Left colon (tissue), 2 donors: ENCODE measurements at places on chromosomes 3 and 15. TPM values are rescaled to one million over a fixed set of nuclear protein-coding genes. Genes with fewer than 3 reads are reported as not detected.
A peak's percentile ranks its signal among the peaks of the same experiment; 100 is the strongest.

DNA sequence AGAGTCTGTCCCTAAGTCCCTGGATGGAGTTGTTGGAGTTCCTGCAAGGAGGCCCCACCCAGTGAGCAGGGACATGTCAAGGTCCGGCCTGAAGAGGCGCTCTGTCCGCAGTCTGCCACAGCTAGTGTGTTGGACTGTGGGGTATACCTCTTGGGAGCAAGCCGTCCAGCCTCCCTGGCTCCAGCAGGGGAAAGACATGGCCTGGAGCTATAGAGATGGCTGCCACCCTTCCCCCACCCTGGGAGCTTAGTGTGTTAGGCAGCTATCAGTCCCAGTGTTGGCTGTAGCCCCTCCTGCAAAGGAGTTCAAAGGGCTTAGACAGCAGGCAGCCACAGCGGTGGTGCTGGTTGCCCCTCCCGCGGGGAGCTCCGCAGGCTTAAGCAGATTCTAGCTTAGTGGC lies 20.3 kb downstream of the IMPG2 start:
- DNase-seq: no peak

DNA sequence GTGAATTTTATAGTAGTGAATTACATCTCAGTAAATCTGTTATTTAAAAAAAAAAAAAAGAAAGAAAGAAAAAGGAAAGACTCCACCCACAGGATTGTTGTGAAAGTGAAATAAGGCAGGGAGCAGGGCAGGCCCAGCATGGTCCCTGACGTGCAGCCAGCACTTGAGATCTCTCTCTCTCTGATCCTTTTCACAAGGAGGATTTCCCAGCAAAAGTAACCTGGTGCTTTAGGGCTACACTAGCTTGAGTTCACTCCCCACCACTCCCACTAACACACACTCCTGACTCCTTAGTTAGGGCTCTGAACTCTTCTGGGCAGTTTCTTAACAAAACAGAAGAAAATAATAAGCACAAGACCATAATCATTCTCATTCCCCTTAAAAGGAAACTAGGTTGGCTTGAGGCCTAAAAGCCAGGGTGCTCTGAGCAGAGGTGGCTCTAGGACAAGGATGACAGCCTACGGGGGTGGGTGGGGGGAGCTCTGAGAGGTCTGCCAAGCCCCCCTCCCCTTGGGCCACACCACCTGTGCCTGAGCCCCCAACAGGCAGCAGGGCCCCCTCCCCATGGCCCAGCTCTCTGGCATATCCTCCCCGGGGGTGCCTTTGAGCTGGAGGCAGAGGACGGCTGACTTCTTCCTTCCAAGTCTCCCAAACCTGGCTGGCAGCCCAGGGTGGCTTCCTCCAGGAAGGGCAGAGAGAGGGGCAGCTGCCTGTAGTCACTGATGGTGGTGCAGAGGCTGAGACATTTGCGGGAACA lies 856 bp downstream of the TMEM40 start:
- peak; percentile 10 for DNase-seq

- DNase-seq: no peak
Observed at GRCh38 chr3:184652465-184652864, 59.4 kb downstream of the MAGEF1 start.

- DNase-seq: no peak
Observed at GRCh38 chr3:805326-805725, 287.5 kb upstream of the CNTN6 start.

- DNase-seq: no peak
Observed at GRCh38 chr15:101709466-101709865, 14.8 kb downstream of the TARS3 start.

DNA sequence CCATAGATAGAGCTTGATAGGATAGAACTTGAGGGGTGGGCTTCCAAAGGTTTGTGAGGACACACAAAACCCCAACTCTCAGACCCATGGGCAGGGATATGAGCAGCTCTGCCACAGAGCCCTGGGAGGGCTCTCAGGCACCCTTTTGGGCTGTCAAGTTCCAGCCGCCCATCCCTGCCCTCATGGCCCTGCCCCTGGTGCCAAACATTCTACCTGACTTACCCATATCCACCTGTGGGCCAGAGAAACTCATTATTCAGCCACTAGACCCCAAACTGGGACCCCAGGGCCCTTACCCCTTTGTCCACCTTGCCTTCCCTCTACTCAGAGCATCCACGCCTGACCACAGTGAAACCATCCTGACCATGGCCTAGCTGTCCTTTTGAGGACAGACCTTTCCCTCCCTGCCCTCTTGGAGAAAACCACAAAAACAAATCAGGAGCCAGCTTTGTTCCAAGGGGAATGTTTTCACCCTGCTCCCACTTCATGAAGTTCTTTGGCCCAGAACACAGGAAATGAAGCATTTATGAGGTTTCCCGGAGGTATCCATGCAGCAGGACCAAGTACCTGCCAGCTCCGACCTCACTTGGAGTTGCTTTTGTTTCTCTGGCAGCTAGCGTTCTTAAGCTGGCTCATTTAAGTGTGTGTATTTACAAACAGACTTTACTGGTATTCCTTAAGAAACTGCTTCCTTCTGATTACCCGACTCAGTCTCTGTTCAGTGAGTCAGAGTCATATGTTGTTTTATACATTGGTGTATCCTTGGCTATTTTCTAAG lies 34.2 kb upstream of the GALNT15 start:
- DNase-seq: no peak

- DNase-seq: no peak
Observed at GRCh38 chr3:25493786-25494185, 65.7 kb downstream of the RARB start.

GRCh38 chr3:120162400-120162799 lies 68.2 kb upstream of the GSK3B start:
- no peak for DNase-seq

GRCh38 chr15:66725464-66725785 lies 23.4 kb downstream of the SMAD6 start:
- no peak for DNase-seq

DNA sequence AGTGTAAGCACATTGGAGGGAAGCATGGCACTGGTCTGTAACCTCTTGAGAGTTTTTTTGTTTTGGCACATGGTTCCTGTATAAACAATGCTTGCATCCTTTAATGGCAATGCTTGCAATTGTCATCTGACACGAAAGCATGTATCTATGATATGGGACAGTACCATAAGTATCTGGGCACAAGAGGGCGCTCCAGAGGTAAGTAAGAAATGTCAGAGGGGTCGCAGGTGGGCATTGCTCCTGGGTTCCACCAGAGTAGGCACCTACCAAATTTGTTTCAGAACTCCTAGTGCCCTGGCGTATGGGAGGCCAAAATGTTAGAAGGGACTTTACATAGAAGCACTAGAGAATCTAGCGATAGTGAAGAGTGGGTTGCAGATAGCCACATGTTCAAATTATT lies 58.7 kb upstream of the BCHE start:
- no peak for DNase-seq

DNA sequence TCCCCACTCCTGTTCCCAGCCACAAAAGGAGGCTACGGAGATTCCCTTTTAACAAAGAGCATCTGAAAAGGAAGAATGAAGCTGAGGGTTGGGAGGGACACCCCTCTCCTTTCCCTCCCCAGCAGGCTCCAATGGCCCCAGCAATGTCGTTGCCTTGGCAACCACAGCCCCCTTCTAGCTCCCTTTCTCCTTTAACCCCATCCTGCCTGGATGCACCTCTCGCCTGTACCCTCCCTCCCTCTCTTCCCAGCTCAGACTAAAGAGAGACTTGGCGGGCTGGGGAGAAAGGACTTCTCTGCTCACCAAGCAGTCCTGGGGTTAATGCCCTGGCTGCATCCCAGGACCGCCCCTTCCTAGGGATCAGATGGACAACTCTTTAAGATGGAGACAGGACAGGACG lies 7.1 kb upstream of the RPL29 start:
- no peak for DNase-seq

DNA sequence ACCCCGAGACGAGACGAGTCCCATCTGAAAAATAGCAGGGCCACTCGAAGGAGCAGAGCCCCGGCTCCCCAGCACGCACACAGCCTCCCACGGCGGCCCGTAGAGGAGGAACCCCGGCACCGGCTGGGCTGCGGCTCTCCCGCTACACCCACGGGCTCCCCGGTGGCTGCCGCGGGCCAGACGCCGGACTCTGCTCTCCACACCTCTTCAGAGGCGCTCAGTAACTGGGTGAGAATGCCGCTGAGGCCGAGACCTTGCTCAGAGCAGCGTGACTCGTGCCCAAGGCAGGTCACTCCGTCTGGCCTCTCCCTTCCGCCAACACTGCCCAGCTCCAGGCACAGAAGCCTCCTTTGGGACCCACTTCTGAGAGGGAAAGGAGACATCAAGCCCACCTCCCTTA lies 34.4 kb downstream of the TNK2 start:
- no peak for DNase-seq

The FMN1 gene
- 36.2 TPM for total RNA-seq

The ACP3 gene
- 32.6 TPM for total RNA-seq

The GABRB3 gene
- 5.5 TPM for total RNA-seq

The CHRNA7 gene
- total RNA-seq: 11.8 TPM

The LMAN1L gene
- total RNA-seq: 0.40 TPM

The SKOR1 gene
- total RNA-seq: 0.47 TPM

The KNL1 gene
- total RNA-seq: 2.4 TPM

The CADM2 gene
- 1.1 TPM for total RNA-seq
